Caudate nucleus (tissue), 63 donors: ENCODE measurements at places on chromosomes 16 and 17.

DNA sequence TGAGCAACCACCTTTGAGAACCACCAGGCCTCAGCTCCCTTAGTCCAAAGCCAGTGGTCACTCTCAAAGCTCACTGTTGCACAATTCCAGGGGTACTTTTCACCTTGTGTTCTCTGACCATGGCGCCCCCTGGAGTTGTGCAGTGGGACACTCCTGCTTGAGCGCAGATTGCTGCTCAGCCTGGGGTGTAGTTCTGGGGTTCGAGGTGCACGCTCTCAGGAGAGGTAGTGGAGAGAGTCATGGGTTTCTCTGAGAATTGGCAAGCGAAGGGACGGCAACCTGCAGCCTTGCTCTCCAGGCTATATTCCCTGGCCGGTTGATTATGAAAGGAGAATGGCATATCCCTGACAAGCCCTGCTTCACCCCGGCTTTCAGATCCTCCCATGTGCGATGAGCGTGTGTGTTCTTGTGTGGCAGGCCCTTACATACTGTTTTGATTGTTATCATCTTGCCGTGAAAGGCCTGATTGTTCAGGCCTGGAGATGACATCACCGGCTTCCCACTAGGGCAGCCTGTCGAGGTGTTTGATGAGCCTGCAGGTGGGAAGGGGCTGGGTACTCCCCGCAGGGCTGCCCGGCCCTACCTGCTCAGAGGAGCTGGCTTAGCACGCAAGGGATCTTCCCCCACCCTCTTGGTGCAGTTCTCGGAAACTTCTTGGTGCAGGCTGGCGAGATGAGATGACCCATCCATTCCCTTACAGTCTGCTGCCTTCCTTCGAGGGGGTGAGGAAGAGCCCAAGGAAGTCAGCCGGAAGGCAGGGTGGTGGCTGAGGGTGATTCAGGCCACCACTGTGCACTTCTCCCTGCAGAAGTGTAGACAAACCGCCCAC is 431.2 kb downstream of the SLC39A11 start:
- DNase-seq: no peak

GRCh38 chr16:46929378-46930332 is 43.8 kb downstream of the DNAJA2 start:
- peak; percentile 35 for DNase-seq

DNA sequence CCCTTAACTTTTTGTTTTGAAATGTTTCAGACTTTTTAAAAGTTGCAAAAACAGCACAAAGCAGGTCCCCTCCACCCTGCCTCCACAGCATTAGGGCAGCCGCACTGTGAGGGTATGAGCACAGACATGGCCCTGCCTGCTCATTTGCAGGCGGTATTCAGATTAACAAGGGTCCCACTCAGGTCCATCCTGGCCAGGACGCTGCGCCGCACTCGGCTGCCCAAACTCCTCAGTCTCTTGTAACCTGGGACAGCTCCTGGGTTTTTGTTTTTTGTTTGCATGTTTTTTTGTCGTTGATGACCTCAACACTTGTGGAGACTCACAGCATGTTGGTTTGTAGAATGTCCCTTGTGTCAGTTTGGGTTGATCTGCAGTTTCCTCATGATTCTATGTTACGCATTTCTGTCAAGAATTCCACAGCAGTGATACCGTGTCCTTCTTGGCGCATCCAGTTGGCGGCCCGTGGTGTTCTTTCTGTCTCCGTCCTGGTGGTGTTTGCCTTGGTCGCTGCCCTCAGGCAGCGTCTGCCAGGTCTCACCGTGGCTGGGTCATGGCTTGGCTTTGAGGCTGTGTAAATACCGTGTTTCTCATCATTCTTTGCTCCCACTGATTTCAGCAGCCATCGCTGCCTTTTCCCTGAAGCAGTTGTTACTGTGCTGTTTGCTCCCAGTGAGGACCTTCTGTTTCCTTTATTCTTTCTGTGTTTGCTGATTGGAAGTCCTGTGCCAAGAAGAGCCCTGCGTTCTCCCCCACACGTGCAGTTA is 18.5 kb downstream of the CRAMP1 start:
- DNase-seq: no peak

DNA sequence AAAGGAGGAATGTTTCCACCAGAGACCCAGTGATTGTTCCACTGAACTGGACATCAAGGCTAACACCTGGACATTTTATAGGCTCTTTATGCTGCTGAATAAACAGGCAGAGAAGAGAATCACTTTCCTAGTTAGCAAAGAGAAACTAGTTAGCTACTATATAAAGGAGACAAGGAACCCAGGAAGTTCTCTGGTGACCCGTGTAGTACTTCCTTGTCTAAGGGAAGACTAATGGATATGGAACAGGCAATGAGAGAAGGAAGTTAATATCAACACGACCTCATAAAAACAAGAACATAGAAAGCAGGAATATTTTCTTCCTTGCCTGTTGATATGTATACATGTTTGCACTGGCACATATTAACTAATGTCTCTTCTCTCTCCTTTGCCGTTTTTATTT is 30.8 kb upstream of the RPL38 start:
- no peak for DNase-seq

DNA sequence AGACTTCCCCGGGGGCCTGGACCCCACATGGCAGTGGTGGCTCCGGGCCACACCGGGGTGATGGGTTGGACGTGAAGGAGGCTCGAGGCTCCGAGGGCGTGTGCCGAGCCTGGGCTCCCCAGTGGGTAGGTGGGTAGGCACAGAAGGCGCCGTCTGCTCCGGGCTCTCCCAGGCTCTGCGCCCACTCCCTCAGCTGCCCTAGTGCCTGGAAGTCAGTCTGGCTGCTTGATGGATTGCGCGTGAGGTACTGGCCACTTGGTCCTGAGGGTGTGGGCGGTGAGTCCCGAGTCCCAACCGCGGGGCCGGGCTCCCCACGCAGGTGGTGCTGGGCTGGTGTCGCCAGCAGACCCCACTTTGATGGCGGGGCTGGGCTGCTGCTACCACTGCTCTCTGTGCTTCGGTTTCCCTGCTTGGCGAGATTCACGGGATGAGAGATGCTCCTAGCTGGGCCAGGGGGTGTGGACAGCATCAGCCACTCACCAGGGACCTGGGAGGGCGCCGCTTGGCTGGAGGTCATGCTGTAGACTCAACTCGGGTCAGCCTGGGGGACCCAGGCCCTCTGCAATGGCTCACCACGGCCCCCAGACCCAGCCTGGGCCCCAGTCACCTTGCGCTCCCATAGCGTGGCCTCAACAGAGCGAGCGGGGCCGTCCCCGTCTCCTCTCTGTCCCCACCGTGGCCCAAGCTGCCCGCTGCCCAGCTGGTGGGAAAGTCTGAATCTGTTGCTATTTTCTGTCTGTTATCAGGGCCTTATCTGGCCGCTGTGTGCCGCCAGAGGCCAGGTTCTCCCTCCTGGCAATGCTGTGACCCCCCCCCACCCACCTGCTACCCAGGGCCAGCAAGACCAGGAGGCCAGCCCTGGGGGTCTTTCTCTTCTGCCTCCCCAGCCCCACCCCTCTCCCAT is 26.1 kb downstream of the ZFPM1 start:
- no peak for DNase-seq

DNA sequence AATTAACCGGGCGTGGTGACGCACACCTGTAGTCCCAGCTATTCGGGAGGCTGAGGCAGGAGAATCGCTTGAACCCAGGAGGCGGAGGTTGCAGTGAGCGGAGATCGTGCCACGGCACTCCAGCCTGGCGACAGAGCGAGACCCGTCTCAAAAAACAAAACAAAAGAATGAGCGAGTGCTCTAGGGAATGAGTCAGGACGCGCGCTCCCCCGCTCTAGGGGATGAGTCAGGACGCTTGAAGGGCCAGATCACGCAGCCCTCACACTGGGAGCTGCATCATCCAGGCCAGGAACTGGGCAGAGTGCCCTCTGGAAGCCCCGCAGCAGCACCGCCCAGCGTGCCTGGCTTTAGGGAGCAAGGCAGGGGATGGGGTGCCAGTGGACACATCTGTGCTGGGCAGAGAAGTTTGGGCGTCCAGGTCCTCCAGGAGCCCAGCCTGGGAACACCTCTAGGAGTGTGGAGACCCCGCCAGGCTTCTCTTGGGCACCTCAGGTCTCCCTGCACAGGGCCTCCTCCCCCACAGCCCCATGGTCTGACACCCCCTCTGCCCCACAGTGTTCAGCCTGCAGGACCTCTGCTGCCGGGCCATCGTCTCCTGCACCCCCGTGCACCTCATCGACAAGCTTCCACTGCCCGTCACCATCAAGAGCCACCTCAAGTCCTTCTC is 3.9 kb upstream of the WFIKKN1 start:
- peak; percentile 41 for DNase-seq

- no peak for DNase-seq
These were observed 1.2 kb downstream of the ABCA5 start for GRCh38 chr17:69325518-69326376.

DNA sequence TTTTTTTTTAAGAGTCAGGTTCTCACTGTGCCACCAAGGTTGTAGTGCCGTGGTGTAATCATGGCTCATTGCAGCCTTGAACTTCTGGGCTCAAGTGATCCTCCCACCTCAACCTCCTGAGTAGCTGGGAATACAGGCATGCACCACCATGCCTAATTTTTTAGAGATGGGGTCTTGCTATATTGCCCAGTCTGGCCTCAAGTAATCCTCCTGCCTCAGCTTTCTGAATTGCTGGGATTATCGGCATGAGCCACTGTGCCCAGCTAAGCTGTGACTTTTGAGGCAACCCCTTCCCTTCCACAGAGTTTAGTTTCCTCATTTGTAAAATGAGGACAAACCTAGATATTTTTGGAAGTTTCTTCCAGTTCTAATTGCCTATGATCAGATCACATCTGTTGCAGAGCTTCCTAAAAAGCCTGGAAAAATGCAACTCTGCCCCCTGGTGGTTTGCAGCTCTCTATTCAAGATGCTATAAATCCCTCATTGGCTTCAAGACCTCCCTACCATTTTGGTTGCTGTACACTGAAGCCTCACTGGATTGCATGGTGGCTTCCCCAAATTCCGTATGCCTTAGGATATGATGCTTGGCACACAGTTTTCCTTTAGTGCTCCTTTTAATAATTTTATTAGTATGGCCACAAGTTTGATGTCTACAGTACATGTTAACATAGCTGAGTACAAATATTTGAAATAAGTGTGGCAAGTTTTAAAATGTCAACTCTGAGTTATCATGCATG is 19.3 kb downstream of the GDE1 start:
- DNase-seq: peak; percentile 44

DNA sequence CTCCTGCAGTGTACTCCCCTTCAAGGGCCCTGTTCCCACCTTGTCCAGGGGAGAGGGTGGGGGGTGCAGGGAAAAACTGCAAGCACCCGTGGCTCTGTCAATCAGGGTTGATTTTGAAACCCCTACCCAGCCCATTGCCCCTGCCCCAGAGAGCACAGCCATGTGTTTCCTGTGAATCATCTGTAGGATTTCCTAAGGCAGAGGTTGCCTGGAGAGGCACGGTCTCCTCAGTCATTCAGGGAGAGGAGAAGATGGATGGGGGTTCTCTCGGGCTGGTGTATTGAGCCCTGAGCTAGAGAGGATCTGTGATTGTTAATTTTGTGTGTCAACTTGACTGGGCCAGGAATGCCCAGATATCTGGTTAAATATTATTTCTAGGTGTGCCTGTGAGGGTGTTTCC is 3.5 kb upstream of the AGRP start:
- no peak for DNase-seq

DNA sequence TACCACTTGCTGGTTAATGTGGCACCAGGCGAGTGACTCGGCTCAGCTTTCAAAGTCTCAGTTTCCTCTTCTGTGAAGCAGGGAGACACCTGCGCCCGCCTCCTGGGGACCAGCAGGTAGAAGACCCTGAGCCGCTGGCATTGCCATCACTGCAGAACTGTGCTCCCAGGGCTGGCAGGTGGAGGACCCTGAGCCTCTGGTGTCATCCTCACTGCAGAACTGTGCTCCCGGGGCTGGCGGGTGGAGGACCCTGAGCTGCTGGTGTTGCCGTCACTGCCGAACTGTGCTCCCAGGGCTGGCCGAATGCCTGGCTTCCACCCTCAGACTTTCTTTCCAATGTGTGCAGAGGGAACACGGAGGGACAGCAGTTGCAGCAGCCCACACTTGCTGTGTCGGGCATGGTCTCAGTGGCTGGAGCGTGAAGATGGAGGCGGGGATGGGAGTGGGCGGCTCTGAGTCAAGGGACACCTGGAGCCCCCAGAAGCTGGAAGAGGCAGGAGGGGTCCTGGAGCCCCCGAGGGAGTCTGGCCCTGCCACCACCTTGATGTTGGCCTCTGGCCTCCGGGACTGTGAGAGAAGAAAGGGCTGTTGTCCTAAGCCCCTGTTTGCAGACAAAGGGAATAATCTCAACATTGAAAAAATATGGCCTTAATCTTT is 75.8 kb upstream of the METTL9 start:
- no peak for DNase-seq

DNA sequence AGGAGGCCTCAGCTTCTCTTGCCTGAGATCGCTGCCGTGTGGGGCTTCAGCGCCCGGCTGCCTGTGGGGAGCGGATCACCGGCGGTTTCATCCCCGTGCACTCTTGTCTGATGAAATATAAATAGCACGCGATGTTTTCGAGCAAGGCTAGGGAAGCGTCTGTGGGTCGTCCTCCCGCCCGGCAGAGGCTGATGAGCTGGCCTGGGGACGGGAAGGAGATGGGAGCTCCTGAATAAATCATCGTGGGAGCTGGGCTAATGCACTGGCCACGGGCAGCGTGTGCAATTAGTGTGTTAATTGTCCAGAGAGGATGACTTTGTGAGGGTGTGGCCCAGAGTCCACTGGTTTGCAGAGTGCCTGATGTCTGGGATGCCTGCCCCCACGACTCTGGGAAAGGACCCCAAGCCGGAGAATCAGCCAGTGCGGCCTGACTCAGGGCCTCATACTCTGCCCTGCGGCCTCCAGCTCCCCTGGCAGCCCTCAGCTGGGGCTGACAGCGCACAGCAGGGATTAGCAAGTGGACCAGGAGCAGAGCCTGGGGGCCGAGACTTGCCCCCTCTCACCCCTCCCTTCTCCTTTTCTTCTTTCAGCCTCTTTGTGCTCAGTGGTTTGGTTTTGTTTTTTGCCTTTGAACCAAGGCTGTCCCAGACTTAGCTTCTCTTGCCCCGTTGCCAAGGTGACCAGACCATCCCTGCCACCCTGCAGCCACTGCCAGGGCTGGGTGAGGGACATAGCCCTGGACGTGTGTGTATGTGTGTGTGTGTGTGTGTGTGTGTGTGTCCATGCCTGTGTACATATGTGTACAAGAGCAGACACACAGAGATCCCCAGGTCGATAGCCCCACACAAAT is 21.4 kb downstream of the KCNJ12 start:
- DNase-seq: no peak

DNA sequence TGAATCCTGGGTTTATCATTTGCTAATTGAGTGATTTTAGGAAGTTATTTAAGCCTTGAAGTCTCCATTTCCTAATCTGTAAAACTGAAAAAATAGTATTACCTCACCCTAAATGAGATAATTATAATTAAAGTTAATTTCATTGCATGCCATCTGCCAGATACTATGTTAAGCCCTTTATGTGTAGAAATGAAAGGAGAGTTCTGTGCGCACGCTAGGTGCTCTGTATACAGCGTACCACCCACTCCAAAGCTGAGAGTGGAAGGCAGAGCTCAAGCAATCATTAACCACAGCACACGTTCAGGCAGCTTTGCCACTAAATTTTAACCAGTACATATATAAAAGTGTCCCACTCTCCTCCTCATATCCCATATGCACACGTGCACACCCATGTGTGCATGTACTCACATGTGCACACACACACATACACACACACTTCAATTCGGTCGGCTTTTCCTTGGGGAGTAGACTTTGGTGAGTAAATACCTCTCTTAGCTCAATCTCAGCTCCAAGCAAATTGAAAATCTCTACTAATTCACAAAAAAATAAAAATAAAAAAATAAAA is 204.8 kb downstream of the GRIN2A start:
- no peak for DNase-seq

GRCh38 chr16:85207357-85207921 is 95.2 kb upstream of the CIBAR2 start:
- peak; percentile 81 for DNase-seq

GRCh38 chr16:48101069-48101674 is 54.6 kb downstream of the ABCC12 start:
- no peak for DNase-seq
